MV-4-11 (cell line): ENCODE measurements at places on chromosomes 2 and 18.

DNA sequence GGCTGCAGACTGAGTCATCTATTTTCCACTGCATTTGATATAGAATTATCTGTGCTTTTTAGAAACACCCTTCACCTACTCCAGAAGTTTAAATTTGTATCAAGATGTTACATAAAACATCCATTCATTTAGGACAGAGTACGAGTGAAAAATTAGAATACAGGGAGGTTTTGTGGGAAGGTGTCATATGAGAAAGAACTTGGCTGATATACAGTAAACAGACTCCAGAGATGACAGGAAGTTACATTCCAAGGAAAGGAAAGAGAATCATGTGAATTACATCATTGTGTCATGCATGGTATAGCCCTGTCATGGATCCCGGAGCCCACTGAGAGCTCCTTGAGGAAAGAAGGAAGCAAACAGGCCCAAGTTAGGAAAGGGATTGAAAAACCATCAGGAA is 341.5 kb upstream of the PKDCC start:
- DNase-seq, result no peak

DNA sequence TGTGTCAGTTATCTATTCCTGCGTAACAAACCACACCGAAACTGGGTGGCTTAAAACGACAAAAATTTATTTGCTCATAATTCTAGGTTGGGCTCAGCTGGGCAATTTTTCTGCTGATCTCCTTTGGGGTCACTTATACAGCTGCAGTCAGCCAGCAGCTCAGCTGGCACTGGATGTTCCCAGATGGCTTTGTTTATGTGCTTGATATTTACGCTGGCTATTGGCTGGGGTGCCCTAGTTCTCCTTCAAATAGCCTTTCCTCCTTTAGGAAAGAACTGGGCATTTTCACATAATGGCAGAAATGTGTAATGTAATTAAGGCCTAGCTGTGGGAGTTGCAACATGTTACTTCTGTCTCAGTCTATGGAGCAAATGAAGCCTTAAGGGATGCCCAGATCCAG is 142.2 kb downstream of the B3GNT2 start:
- no peak for DNase-seq

- DNase-seq, result peak; percentile 14
Observed at GRCh38 chr2:190468814-190469569, 60.8 kb downstream of the MFSD6 start.

- no peak for DNase-seq
Observed at GRCh38 chr2:225534697-225535096, 135.2 kb downstream of the NYAP2 start.

- no peak for DNase-seq
Observed at GRCh38 chr2:53450923-53451322, 316.7 kb upstream of the CHAC2 start.

DNA sequence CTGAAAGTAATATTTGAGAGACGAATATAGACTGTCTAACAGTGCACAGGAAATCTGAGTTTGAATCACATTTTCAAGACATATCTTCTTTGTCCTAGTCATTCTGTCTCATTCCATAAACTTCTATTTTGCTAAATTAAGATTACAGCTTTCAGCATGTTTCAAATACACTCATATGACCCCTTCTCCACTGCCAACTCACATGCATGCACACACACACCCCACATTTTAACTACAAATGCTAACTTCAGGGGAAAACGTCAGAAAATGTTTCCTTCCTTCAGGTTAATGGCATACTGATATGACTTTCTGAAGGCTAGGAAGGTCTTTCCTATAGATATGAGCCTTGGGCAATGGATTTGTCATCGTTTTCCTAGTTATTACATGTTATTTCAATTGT is 373.7 kb downstream of the RBM43 start:
- no peak for DNase-seq

GRCh38 chr2:169822785-169823392 is 1.8 kb downstream of the METTL5 start:
- no peak for DNase-seq

DNA sequence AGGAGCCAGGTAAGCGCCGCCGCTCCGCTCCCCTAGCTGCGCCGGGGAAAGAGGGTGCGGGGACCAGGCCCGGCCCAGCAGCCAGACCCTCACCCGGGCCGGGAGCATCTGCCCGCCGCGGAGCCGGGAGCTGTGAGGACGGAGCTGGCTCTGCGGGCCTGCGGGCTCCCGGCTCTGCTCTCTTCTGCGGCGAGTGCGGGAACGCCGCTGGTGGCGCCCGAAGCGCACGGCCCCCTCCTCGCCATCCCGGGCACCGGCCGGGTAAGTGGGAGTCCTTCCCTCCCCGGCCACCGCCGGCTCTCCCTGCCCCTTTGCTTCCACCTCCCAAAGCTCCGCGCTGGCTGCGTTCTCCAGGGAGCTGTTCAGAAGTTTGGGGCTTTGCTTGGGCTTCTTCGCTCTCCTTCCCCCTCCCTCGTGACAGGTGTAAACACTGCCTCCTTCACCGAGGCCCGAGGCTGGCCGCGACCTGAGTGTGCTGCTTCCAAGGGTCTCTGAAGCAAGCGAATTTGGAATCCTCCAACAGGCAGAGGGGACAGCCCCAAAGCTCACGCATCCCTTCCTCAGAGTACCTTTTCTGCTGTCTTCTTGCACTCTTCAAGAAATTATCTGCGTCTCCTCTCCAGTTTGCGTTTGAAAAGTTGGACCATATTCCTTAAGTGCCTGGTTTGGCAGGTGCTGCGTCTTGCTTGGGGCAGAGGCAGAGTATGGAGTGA is 632 bp downstream of the AFTPH start:
- DNase-seq, result no peak

- no peak for DNase-seq
Observed at GRCh38 chr2:6078414-6078813, 386.2 kb downstream of the SOX11 start.

- DNase-seq, result no peak
Observed at GRCh38 chr2:237574467-237574866, 8.1 kb downstream of the PRLH start.

GRCh38 chr2:177641331-177641730 is 248.8 kb downstream of the AGPS start:
- no peak for DNase-seq

DNA sequence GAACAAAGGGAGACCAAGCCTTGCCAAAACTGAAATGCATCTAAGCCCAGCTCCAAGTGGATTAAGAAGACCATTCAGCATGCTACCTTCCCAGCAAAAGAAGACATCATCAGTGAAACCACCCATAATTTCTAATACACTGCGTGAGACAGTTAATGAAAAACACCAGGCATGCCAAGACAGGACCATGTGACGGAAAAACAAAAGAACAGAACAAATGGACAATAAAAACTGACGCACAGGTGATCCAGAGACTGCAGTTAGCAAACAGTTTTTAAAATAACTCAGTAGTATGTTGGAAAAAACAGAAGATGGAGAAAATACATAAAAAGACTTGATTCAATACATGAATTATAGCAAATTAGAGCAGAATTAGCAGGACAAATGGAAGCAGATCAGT is 15.3 kb downstream of the FAM168B start:
- DNase-seq, result no peak

DNA sequence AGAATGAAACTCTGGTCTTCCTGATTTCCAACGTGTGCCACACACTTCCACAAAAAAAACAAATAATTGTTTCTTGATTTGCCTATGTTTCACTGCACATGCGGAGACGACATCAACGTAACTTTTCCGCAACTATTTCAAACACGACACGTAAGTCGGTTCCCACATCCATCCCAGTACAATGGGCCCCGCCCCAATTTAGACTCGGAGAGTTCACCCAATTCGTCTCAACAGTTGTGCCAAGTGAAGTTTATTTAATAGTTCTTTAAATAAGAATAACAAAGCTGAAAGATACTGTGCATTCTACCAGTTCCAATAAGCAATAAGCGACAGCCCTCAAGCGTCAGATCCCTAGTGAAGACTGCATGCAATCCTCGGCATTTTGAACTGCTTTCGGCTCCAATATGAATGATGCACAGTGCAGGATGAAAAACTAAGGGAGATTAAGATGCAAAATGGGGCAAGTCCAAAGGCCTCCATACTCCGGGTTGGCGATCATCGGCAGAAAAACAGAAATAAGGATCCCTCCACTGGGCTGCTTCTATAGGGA is 664 bp downstream of the CCT4 start:
- peak; percentile 34 for DNase-seq

DNA sequence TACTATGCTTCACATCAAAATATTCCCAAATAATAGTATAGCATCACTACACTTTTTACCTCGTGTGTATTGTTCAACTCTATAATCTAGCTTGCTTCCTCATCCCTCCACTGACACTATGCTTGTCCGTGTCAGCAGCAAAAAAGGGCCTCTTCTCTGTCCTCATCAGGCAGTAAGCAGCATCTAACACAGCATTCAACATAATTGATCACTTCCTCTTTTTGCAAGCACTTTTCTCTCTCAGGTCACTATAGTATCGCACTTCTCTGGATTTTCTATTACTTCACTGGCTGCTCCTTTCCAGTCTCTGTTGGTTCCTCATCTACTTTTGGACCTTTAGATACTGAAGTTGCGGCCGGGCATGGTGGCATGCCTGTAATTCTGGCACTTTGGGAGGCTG is 64.9 kb upstream of the ZSWIM2 start:
- peak; percentile 88 for DNase-seq

- no peak for DNase-seq
Observed at GRCh38 chr2:120719491-120719890, 16.2 kb upstream of the GLI2 start.

- no peak for DNase-seq
Observed at GRCh38 chr2:147659051-147659450, 185.8 kb upstream of the ACVR2A start.

GRCh38 chr2:67883316-67884087 is 179.3 kb downstream of the C1D start:
- DNase-seq, result no peak

DNA sequence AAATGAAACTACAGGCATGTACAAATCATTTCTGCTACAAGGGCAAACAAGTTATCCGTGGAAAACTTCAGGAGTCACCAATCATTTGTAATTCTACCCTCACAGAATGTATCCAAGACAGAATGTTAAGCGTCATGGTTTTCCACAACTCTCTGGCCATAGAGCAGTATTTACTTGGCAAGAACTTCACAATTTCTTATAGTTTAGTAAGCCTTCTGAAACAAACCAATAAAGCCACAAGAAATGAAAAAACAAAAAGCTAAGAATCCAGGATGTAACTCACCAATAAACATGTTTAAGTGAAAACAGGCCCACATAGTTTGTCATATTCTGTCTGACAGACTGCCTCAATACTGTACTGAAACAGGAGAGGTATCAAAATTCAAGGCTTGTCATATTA is 70.3 kb downstream of the LNPK start:
- no peak for DNase-seq

GRCh38 chr2:101197215-101197745 is 46.1 kb upstream of the TBC1D8 start:
- DNase-seq, result peak; percentile 30

- DNase-seq, result no peak
Observed at GRCh38 chr2:70835643-70836042, at the start of gene CD207. CD207 (minus strand) TSS chr2:70835816; CDS start chr2:70835776, 40 bp downstream.

- no peak for DNase-seq
Observed at GRCh38 chr2:237627441-237628246, at the start of gene LRRFIP1. LRRFIP1 (plus strand) TSS chr2:237627587; CDS start chr2:237627645, 58 bp downstream.

DNA sequence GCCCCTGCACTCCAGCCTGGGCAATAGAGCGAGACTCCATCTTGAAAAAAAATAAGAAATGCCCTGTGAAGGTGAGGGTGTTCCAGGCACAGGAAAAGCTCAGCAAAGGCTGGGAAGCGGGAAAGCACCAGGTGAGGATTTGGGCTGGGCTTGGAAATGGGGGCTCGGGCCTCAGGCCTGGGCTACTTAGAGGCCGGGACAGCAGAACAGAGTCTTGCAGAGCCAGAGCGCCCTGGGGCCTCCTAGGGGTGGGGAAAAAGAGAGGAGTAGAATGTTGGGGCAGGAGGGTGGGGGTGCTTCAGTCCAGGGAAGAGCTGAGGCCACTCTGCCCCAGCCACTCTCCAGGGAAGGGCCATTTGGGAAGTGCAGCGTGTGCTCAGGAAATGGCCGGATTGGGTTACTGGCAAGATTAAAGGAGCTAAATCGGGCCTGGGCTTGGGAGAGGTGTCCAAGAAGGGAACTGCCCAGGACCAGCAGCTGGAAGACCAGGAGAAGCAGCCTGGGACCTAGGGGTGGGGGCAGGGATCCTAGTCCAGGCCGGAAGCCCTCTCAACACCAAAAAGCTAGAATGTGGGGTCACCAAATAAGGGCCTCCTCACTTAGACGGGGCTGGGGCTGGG is 13.8 kb upstream of the DES start:
- DNase-seq, result no peak

GRCh38 chr2:8806885-8807704 is 30.3 kb downstream of the KIDINS220 start:
- DNase-seq, result no peak

DNA sequence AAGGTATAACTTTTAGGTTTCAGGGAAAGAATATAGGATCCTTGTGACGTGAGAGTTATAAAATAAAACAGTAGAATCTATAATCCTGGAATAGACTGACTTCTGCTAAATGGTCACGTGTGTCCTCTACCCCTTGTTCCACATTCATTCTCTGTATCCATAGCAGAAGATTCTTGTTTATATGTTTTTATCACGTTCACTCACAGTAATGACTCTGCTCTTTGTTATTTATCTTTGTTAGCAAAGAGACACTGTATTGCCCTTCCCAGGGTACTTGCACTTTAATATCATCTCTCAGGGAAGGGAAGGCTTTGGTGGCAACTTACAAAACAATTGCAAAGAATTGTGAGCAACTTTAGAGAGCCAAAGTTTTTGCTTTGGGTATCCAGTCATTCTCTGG is 206.2 kb upstream of the LRRTM1 start:
- no peak for DNase-seq

- DNase-seq, result no peak
Observed at GRCh38 chr18:63860531-63860930, 27.0 kb upstream of the SERPINB2 start.

DNA sequence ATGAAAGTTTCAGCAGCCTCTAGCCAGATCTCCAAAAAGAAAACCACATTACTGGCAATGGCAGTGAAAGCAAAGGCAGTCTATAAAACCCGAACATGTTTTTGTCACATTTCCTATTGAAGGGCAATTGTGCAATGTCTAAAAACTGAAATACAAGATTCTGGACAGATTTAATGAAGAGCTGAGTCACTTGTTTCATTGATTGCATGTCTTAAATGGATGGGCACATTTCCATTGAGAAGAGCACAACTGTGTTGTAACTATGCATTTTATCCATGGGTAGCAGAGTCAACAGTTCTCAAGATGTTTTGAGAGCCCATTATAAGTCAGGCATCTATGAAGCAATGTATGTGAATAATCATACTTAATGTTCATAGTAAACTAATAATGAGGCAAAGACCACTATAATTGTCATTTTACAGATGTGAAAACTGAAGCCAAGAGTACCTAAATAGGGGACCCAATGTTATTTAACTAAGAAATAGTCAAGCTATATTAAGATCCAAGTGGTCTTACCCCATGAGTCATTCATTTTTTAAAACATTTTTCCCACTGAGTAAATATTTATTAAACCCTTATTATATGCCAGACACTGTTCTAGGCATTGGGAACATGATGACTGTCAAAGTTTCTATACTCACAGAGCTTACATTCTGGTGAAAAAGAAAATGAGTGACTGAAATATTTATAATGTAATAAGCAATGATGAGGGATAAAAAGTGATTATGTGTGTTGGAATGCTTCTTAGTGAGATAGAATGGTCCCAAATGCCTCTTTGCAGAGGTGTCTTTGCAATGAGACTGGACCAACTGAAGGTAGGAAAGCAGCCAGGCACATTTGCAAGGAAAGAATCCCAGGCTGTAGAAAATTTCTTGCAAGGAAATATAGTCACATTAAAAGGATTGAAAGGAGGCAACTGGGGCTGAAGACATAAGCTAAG is 818.9 kb upstream of the ACVR2A start:
- DNase-seq, result peak; percentile 96
